ENCODE measurements at places on chromosomes 6 and 20.

GRCh38 chr6:29524444-29525310 lies 34.9 kb downstream of the UBD start:
- DNase-seq = no peak

DNA sequence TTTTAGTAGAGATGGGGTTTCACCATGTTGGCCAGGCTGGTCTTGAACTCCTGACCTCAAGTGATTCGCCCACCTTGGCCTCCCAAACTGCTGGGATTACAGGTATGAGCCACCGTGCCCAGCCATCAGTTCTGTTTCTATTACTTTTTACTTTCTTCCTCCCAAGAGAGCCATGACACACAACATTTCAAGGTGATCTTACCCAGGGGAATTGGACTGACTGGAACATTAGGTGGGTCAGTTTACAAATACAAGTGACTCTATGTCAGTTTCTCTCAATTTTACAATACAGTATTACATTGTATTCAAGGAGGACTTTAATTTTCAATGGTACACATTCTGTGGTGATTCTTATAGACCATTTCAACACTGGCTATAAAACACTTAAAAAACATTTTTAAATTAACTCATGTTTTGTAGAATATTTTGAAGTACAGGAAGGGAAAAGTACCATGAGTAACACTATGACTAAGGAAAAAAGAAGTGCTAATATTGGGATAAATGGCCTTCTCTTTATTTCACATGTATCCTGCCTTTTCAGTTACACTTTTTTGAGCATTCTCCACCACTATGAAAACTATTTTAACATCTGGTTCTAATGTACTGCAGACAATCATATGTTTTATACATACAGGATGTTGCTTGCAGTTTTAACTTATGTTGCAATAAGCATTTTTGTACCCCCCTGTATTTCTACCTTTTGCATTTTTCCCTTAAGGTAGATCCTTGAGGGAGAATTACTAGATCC lies 8.4 kb downstream of the TPBG start:
- no peak for DNase-seq

GRCh38 chr6:57242505-57242904 lies 20.4 kb upstream of the RAB23 start:
- DNase-seq = no peak

- DNase-seq = peak; percentile 15
These were observed 23.1 kb upstream of the UBE2J1 start for GRCh38 chr6:89375427-89376267.

- DNase-seq = no peak
These were observed 73.2 kb downstream of the BCKDHB start for GRCh38 chr6:80179695-80180094.

GRCh38 chr6:82374516-82374915 lies 10.9 kb downstream of the TPBG start:
- DNase-seq = no peak

DNA sequence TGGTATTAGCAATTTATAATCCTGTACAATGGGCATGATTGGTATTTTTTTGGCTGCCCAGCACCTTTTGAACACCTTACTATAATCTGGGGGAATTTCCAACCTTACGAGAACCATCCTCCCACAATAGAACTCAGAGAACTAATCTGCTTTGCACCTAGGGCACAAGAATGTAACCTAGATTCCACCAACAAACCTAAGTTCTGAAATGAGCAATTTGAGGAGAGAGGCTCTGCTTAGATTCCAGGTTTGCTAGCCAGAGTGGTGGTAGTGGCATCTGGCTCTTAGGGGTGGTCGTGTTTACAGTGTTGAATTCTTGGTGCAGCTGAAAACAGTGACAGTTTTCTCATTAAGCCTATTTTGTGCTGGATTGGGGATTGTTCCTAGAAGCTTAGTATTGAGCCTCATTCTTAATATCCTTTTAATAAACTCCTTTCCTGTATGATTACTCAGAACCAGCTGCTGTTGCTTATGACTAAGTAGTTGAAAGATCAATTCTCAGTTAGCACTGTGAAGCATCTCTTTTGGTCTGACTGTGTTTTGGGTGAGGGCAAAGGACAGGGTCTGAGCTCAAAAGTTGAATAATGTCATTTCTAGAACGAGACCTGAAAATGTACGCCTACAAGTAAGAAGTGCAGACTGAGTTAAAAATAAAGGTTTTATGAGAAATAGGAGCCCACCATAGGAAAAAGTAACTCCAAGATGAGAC lies 385.6 kb downstream of the CDKAL1 start:
- DNase-seq = no peak

- no peak for DNase-seq
These were observed 213.6 kb upstream of the SUPT3H start for GRCh38 chr6:45591306-45591705.

DNA sequence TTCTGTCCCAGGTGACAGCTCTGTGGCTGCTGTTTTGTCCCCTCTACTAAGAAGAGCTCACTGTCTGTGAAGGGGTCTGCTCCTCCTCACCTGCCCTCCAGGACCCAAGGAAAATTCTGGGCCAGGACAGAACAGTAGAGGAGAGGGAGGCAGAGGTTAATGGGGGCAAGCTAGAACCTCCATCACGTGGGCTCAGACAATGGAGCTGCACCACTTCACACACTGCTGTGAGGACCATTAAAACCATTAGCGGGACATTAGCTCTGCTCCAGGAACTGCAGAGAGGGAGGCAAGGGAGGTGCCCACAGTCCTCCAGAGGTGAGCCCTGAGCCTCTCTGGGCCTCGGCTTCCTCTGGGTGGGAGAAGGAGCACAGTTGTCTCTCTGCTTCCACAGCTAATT lies 78.4 kb downstream of the NOL4L start:
- DNase-seq = no peak

- DNase-seq = no peak
These were observed 12.5 kb downstream of the TRIM26 start for GRCh38 chr6:30200551-30201281.

DNA sequence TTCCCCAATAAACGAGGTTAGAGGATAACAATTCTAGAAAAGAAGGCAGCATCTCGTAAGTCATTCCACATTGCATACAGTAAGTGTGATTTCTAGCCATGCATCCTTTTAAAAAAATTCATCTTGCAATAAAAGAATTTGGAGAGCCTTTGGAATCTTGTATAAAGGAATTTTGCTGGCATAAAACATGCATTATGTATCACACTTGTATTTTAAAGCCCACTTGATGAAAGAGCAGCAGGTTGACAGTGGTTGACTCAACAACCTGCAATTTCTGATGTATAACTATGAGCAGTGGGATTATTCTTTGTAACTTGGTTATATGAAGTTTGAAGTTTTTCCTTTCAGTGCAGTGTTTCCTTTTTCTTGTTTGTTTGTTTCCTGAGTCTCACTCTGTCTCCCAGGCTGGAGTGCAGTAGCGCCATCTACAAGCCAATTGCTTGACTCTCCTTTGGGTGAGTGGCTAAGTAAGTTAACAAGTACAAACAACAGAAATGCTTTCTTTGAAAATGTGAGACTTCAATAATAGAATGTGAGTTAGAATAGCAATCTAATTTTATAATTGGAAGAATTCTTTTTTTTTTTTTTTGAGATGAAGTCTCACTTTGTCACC lies 39.9 kb downstream of the JARID2 start:
- DNase-seq = no peak

DNA sequence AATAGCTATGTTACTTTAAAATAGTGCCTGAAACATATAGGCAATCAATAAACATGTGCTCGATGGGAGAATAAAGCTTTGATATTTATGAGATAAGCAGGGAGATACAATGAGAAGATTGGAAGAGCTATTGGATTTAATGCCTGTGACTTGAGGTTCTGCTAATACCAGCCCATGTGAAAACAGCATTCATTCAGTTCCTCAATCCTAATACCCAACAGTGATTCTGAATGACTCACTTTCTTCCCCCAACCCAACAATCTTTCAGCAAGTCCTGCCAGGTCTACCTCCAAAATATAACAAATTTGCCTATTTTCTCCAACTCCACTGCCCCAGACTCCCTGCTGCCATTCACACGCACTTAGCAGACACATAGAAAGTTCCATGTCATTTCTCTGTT lies 26.6 kb upstream of the KLHL31 start:
- DNase-seq = no peak

- no peak for DNase-seq
These were observed 181.4 kb downstream of the SIM1 start for GRCh38 chr6:100283285-100283684.

- no peak for DNase-seq
These were observed 161.0 kb downstream of the TSHZ2 start for GRCh38 chr20:53133125-53133524.

DNA sequence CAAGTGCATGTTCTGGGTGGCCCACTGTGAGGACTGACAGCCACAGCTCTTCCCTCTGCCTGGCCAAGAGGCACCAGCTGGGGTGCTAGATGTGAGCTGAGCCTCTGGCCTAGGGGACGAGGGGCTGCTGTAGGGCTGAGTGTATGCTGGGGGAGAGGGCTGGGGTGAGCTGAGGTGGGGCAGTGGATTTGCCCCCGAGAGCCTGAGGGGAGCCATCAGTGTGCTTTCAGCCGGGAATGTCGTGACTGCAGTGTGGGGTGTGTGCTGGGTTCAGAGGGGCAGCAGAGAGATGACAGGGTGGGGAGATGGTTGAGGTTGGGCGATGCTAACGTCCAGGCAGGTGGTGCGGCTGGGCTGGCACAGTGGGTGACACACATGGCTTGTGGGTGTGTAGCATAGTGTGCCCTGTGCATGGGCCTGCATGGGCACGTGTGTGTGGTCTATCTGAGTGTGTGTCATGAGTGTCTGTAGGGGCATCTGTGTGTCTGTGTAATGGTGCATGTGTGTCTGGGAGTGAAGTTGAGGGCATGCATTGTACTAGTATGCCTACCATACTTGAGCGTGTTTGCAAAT lies 46.0 kb upstream of the BLCAP start:
- DNase-seq = no peak

GRCh38 chr6:135044639-135045038 lies 10.0 kb downstream of the HBS1L start:
- DNase-seq = no peak

- no peak for DNase-seq
These were observed 86.7 kb downstream of the SLX4IP start for GRCh38 chr20:10521836-10522235.

GRCh38 chr20:57576002-57576401 lies 15.1 kb downstream of the PCK1 start:
- no peak for DNase-seq

DNA sequence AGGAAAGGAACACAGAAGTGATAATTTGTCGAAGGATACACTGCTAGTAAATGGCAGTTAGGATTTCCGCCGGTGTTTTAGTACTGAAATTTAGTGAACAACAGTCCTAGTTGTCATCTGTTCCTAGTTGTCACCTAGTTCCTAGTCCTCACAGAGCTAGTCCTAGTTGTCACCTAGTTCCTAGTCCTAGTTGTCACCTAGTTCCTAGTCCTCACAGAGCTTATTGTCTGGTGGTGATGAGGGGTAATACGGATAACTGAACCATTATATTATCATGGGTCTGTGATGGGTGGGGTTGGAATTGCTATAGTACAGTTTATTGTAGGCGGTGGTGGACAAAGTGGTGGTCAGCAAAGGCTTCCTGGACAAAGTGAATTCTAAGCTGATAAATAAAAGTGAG lies 1.8 kb downstream of the SNRNP48 start:
- no peak for DNase-seq

DNA sequence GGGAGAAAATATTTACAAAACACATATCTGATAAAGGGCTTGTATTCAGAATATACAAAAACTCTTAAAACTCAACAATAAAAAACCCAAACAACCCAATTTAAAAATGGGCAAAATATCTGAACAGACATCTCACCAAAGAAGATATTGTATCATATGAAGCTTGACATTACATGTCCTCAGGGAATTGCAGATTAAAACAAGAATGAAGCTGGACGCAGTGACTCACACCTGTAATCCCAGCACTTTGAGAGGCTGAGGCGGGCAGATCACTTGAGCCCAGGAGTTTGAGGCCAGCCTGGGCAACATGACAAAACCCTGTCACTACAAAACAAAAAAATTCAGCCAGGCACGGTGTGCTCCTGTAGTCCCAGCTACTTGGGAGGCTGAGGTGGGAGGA lies 135.4 kb upstream of the AKIRIN2 start:
- no peak for DNase-seq

DNA sequence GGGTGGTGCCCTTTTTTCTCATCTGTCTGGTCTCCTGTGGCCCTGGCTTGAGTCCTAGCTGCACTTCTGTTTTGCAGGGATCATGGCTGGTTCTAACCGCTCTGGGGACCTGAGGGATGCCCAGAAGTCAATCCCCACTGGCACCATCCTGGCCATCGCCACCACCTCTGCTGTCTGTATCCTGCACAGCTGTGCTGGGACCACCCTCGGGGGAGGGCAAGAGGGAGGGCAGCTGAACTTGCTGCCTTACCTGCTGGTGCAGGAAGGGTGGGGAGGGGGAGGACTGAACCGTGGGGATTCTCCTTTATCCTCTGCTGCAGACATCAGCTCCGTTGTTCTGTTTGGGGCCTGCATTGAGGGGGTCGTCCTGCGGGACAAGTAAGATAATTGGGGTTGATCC lies 14.5 kb downstream of the SLC12A5 start:
- no peak for DNase-seq

DNA sequence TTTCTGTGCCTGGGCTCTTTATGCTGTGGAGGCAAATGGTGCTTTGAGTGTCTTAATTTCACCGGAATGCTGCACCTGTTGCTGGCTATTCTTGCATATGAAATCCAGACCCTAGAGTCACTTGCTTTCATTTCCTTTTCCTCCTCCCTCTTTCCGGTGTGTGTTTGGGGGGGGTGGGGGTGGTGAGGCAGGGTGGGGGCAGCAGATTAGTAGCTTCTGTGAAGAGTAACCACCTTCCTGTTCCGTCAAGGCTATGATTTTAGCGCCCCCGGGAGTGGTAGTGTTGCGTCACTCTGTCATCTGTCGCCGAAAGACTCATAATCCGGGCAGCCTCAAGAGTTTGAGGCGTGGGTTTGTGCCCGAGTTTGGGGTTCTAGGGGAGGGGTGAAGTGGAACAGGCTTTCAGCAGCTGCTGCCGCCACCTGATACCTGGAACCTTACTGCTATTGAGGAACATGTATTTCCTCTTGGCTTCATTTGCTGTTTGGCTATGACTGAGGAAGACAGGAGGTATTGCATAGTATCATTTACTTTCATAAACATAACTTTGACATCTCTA lies 49.1 kb downstream of the UTRN start:
- DNase-seq = peak; percentile 38

- DNase-seq = no peak
These were observed 154.6 kb downstream of the ZDHHC14 start for GRCh38 chr6:157535340-157536222.

- DNase-seq = no peak
These were observed 40.2 kb upstream of the MRGBP start for GRCh38 chr20:62755817-62756724.

Data from stimulated activated CD8-positive, alpha-beta memory T cell treated with anti-CD3 and anti-CD28 coated beads, Interleukin-4, amount 100 ng/mL, for 1 hour (primary cell).